ENCODE measurements at places on chromosomes 7 and 10.

DNA sequence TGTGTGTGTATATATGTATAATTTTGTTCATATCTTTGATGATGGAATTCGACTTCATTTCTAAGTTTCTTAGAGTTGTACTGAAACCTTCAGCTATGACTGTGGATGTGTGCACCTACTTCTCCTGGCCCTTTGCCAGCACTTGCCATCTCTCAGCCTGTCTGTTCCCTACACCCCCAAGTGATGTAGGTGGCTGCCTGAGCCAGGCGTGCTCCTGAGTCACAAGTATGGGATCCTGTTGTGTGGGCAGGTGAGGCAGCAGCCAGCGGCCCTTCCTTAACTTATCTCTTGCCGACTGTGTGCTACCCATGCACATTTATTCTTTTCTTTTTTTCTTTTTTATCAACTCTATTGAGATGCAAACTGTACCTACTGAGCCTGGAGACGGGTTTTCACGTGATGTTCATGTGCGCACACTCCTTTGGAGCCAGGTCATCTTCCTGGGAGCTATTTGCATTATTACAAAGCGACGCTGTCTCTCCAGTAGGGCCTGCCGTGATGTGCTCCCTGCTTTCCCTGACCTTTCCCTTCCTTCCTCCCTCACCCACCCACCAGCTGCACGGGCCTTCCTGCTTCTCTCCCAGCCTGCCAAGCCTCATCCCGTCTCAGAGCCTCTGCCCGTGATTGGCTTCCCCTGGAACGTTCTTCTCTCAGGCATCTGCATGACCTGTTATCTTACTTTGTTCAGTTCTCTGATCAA, 31.3 kb upstream of the GALNT11 start:
- no peak for DNase-seq

- DNase-seq: no peak
These were observed 117.7 kb upstream of the PTPRZ1 start for GRCh38 chr7:121755286-121755685.

DNA sequence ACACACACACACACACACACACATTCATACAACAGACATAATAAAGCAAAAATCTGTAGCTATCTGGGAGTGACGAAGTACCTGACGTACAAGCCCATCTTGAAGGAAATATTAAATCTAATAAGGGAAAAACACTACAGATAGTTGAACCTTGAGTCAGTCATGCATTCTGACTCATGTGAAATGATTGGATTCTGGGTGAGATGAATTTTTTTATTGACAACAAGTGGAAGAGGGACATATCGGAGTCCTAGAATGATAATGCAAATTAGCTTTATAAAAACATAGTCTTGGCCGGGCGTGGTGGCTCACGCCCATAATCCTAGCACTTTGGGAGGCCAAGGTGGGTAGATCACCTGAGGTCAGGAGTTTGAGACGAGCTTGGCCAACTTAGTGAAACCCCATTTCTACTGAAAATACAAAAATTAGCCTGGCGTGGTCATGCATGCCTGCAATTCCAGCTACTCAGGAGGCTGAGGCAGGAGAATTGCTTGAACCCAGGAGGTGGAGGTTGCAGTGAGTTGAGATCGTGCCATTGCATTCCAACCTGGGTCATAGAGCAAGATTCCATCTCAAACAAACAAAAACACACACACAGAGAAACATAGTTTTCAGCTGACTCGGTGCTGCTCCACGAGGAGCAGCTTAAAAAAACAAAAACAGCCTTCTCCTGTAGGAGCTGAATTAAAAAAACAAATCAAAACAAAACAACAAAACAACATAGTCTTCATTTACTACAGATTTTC, 154.4 kb upstream of the MKLN1 start:
- no peak for DNase-seq

GRCh38 chr10:90288391-90288933, 569.4 kb downstream of the HTR7 start:
- peak; percentile 53 for DNase-seq

GRCh38 chr10:24344695-24345463, 135.9 kb downstream of the KIAA1217 start:
- DNase-seq: no peak

DNA sequence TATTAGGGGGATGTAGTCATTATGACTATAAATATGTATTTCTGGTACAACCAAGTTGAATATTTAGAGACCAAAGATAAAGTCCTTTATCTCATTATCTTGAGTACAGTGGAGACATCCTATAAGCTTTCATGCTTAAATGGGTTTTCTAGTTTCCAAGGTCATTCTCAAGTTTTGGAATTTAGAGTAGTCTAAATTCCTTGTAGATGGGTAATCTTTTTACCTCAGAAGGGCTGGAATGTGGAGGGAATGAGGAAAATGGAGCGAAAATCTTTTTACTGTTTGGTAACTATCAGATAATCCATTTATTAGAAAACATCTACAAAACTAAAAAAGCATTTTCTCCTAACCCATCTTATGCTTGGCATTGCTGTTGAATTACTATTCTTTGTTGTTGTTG, 181.3 kb downstream of the RNF133 start:
- DNase-seq: no peak

- no peak for DNase-seq
These were observed 25.6 kb downstream of the SLC25A16 start for GRCh38 chr10:68501691-68502090.

DNA sequence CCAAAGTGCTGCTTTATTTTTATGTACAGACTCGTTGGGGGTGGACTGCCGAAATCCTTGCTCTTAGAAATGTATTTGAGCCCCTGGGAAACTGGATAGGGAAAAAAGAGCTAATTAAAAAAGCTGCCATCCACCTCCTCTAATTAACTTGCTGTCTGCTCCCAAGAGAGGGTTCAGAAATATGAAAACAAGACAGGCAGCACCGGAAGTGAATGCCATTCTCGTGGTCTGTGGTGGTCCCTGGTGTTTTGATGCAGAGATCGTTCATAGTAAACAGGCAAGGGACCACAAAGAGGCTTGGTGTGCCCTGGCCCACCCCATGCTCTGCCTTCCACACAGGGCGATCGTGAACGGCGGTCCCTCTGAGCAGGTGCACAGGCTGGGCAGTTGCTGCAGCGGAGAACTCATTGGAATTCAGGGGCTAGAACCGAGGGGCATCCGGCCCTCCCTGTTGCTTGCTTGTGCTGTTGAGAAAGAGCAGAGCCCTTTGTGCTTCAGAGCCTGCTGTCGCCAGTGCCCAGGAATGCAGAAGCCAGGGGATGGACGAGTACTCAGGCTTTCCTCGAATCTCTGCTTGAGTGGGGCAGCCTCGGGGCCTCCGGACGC, 79.1 kb upstream of the BTBD16 start:
- no peak for DNase-seq
